ENCODE measurements at places on chromosomes 12 and 14.

DNA sequence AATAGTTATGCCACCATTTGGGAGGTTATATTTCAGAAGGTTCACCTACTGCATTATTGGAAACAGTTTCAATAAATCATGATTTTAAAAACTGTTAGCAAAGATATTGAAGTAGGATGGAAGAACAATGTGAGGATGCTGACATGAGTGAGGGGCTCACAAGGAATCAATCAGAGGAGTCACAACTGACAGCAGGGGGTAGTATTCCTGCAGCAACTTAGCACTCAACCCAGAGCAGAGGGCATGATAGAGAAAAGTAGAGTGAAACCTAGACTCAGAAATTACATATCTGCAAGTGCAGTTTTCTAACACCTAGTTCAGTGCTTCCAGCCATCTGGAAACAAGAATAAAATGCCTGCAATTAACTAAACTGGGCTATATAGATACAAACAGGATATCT is 772.5 kb upstream of the USP15 start:
- no peak for DNase-seq

DNA sequence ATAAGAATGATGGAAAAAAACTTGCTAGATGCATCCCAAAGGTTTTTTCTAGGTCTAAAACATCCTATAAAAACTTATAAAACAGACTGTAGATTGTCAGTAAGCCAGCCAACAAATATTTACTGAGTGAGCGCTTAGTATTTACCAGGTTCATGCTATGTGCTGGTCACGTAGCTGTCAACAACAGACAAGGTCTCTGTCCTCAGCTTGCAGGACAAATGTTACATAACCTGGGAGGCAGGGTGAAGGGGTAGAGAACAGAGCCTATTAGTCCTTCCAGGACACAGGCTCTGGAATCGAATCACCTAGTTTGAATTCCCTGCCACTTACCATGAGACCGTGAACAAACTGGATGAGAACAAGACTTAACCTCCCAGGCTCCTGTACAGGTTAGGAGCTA is 6.4 kb downstream of the NFYB start:
- no peak for DNase-seq

DNA sequence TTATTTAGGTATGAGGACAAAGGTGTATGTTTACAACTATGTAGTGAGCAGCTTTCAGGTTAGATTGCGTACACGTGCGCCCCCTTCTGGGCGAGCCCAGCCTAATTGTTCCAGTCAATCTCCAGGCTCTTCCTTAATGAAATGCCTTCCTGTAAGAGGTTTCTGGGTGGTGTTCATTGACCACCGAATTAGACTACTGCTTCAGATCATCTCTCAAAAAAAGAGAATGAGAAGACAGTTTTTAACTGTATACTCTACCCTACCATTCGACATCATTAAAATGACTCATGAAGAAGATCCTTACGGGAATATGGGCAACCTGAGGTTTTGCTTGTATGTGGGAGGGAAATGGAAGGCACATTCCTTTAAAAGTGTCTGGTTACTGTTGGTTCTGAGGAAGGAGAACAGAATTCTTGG is 2.1 kb downstream of the LUM start:
- DNase-seq: peak; percentile 7

GRCh38 chr12:76860256-76860655 is 18.6 kb downstream of the CSRP2 start:
- DNase-seq: no peak

GRCh38 chr12:94089891-94090290 is 58.5 kb upstream of the PLXNC1 start:
- no peak for DNase-seq
